Fibroblast of the aortic adventitia (primary cell): ENCODE measurements at places on chromosomes 2 and 18. TPM values are rescaled to one million over a fixed set of nuclear protein-coding genes. Genes with fewer than 3 reads are reported as not detected.

Gene KHK
- total RNA-seq: 1.7 and 2.3 TPM in 2 replicates

Gene GRHL1
- total RNA-seq: 1.3 TPM in 1 of 2 replicates, not detected in the other

Gene FER1L5
- total RNA-seq: 0.18 and 0.98 TPM in 2 replicates

Gene ABHD1
- total RNA-seq: 0.09 TPM in 1 of 2 replicates, not detected in the other

Gene LYG1
- total RNA-seq: 0.09 TPM in 1 of 2 replicates, not detected in the other

Gene SLC19A3
- total RNA-seq: 0.18 and 1.6 TPM in 2 replicates

Gene LYG2
- total RNA-seq: not detected in 2 replicates

Gene CFC1
- not detected in 2 replicates for total RNA-seq

Gene TMEM37
- not detected in 2 replicates for total RNA-seq

Gene KLHL30
- 0.09 and 0.33 TPM in 2 replicates for total RNA-seq

Gene FBXO48
- total RNA-seq: under 0.01 and 0.99 TPM in 2 replicates

DNA sequence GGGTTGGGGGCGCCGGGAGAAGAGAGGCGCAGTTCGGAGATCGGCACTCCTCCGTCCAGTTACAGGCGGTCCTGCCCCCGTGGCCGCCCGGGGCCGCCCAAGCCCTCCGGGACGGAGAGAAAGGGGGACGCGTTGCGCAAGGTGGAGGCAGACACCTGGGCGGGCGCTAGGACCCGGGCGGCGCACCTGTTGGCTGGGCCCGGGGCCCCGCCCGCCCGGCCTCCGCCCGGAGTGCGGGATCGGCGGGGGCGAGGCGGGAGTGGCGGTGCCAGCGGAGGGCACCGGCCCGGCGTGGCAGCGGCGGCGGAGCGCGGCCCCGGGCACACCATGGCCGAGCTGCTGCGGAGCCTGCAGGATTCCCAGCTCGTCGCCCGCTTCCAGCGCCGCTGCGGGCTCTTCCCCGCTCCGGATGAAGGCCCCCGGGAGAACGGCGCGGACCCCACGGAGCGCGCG, at the start of gene SGPP2:
Gene SGPP2, plus strand, starts transcription at position 268 of the 453 bp plus-strand sequence. Its CDS starts 60 bp downstream, at position 328.
- DNase-seq: no peak

- no peak for DNase-seq
Observed at GRCh38 chr18:43572163-43572562, 294.9 kb upstream of the SYT4 start.

GRCh38 chr2:15980605-15981098, 40.3 kb downstream of the MYCN start:
- no peak for DNase-seq

- DNase-seq: no peak
Observed at GRCh38 chr2:184371641-184372040, 226.7 kb upstream of the ZNF804A start.

GRCh38 chr2:119715409-119716283, 36.6 kb downstream of the TMEM177 start:
- no peak for DNase-seq

DNA sequence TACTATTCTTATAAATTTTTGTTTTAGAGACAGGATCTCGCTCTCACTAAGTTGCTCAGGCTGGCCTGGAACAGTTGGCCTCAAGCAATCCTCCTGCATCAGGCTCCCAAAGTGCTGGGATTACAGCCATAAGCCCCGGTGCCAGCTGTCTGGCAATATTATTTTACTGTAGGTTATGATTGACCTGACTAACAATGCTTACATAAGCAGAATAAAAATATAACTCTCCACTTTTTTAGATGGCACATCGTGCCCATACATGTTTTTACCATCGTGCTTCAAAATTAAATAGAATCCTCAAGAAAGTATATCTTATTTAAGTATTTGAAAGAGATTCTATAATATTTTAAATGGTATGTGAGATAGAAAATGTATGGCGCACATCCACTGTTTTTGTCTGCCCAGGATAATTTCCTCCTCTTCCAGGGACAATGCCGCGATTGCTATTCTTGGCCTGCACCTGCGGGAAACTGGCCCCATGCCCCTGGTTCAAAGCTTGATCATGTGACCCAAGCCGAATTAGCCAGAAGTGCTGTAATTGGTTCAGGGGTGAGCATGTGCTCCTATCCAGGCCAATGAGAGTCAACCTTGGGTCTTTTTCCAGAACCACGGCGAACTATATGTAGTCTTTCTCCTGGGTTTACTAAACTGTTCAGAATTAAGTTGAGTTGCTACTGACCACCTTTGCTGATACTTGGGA, 38.3 kb upstream of the GREB1L start:
- DNase-seq: no peak

DNA sequence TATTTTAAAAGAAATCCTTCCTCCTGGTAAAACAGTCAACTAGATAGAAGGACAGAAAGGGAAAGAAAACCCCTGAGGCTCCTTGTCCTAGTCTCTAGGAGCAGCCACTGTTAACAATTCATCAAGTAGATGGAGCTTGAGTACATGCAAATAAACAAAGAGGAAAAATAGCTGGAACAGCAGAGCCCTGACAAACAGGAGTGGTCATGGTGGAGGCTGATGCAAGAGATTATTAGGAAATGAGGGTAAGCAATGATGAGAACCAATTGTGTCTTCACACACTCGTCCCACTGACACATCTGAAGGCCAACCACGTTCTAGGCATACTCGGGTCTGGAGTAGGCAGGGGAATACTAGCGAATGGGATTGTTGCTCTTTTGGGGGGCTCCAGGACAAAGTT, 9.2 kb downstream of the DLGAP1 start:
- no peak for DNase-seq

- DNase-seq: peak; percentile 18
Observed at GRCh38 chr18:9796935-9797549, 88.7 kb upstream of the TXNDC2 start.

DNA sequence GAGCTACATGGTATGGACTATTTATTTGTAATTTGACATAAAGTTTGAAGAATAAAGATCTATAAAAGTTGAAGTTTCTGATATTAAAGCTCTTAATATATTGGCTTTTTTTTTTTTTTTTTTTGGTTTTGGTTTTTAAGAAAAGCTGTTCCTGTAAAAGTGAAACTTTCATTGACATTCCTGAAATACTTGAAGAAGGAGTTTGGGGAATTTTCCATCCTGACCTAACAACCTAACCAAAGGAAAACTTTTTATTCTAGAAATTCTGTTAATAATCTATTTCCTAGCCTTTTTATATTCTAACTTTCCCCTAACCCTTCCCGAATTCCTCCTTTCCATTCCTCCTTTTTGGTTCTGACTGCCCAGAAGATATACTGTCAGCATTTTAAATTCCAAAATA, 83.7 kb downstream of the ACSL3 start:
- DNase-seq: peak; percentile 59

DNA sequence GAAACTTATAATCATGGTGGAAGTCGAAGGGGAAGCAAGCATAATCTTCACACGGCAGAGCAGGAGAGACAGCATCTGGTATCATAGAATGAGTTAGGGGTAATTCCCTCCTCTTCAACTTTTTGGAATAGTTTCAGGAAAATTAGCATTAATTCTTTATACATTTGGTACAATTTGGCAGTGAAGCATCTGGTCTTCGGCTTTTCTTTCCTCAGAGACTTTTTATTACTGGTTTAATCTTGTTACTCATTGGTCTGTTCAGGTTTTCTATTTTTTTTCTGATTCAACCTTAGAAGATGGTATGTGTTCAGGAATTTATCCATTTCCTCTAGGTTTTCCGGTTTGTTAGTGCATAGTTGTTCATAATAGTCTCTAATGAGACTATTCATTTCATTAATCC, 39.7 kb upstream of the ABCA12 start:
- DNase-seq: no peak

- DNase-seq: no peak
Observed at GRCh38 chr2:20596193-20596972, 54.5 kb downstream of the HS1BP3 start.

DNA sequence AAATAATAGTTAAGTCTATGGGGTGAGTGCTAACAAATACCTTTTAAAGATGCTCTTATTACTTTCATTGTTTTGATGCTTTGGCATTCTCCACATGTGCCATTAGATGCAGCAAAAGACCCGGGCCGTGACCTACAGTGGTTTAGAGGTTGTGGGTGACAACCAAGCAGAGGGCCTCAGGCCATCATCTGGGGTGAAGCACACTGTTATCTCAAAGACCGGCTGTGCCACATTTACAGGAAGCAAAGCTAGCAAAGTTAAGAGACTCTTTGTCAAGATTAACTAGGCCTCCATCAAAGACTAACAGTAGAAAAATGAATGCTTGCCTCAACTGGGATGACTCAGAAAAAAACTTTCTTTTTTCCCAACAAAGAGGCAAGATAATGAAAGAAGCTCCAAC, 695.3 kb downstream of the SATB2 start:
- no peak for DNase-seq

DNA sequence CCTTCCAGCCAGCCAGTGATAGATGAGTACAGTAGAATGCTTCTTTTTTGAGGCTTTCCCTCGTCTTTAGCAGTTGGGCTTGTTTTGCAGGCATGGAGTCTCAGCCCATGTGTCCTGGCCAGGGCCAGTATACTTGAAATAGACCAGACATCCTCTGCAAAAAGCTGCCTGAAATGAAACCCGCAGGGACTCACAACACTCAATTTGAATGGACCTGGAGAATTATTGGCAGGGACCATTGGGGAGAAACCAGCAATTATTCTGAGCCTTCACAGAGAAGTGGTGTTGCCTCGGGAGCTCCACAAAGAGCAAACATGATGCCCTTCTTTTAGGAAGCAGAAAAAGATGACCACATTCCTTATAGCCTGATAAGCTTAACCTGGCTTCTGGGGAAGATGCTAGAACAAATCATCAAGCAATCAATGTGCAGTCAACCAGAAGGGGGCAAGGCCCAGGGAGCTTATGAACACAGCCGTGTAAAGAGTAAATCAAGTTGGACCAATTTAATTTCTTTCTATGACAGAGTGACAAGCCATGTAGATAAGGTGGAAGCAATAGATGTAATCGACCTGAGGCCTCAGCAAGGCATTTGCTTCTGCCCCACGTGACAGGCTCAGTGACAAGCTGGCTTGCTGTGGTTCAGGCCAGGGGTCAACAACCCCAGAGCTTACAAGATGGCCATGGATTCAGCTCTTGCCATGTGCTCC, 42.1 kb downstream of the BOD1L2 start:
- no peak for DNase-seq

- no peak for DNase-seq
Observed at GRCh38 chr2:188131281-188131680, 160.4 kb upstream of the GULP1 start.

DNA sequence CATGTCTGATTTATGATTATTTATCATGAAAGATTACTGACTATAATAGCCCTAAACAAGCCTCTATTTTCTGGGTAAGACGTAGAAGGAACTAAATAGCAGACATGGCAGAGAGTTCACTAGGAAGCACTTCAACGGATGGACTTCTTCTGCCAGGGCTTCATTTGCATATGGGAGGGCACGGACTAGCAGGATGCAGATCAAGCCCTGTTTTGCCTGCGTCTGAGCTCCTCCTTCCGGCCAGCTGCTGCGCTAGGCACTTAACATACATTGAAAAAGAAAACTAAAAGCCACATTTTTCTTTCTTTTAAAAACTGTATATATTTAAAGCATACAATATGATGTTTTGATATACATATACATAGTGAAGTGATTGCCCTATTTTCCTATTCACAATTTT, 340.0 kb upstream of the MEX3C start:
- DNase-seq: peak; percentile 8

- DNase-seq: no peak
Observed at GRCh38 chr2:163563336-163563735, 172.5 kb downstream of the FIGN start.

GRCh38 chr2:12168354-12168753, 421.9 kb downstream of the LPIN1 start:
- no peak for DNase-seq

DNA sequence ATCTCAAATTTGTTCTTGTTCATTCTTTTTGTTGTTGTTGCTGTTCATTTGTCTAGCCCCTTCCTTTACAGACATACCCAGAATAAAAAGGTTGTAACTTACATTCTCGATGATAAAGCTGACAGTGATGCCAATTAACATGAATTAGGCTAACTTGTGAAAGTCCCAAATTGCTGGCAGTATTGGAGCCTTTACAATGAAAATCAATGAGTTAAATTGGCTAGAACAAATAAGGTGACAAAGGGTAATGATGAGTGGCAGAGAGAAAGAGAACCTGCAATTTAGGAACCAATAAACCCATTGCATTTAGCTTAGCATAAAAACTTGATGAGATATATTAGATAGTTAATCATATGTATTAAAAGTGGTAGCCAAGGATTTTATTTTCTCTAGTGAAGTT, 521.0 kb downstream of the ADCYAP1 start:
- DNase-seq: no peak

DNA sequence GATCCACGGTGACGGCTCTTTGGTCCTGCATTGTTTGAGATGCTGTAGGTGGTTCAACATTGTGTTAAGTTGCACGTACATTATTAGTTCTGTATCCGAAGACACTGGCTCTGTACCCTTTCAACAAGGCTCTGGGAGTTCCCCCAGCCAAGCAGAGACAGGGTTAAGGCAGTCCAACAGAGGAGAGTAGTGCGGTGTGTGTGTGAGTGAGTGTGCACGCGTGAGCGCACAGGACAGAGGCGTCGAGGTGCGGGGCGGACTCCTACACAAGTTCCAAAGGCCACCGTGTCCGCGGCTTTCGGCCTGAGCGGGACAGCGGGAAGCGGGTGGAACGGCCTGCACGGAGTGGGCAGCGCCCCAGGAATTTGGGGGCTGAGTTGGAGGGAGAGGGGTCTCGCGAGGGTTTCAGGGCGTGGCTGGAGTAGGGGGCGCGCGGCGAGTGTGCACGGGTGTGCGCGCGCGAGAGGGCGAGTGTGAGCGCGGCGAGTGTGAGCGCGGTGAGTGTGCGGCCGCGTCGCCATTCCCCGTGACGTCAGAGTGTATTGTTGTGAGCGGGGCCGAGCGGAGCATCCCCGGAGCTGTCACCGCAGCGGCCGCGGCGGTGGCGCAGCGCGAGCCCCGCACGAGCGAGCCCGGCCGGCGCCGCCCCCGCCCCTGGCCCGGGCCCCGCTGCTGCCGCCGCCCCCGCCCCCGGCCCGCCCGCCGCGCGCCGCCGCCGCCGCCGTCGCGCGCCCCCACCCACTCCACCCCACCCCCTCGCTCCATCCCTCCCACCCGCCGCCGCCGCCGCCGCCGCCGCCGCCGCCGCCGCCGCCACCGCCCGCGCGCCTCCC, at the start of gene ASXL3:
Gene ASXL3, plus strand, starts transcription at position 535 of the 833 bp plus-strand sequence. CDS start 413 bp downstream, outside the sequence.
- peak; percentile 5 for DNase-seq

DNA sequence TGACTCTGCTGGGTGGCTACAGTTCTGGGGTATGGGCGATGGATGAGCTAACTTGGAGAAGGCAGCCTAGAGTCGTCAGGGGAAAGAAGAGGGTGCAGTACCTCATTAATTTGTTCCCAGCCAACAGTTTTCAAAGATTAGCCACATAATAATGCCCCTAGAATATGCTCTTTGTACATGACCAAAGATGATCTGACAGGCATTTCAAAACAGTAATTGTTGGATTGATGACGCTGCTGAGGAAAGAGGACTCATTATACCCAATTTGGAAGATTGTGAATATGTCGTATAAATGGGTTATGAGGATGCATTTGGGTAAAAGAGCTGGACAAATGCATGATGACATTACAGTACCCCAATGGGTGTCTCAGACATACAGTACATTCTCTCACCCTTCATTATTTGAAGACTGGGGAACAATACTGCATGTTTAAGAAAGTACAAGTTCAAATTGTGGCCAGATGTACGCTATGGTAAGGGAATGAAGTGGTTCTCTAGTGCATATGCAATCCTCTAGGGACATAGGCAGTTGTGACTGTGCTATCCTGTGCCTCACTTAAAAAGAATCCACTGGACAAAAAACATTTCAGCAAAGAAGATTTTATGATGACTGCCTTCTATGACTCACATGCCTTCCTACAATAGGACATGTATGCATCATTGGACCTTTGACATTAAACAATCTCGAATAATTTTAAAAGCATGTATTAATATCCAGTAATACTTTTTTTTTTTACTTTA, 233.2 kb downstream of the CNTNAP5 start:
- DNase-seq: peak; percentile 40
